ENCODE measurements at places on chromosomes 4 and X.

- DNase-seq: no peak
These were observed 224.0 kb downstream of the APBB2 start for GRCh38 chr4:40990236-40990898.

GRCh38 chr4:23297327-23297726, 592.5 kb downstream of the PPARGC1A start:
- no peak for DNase-seq

DNA sequence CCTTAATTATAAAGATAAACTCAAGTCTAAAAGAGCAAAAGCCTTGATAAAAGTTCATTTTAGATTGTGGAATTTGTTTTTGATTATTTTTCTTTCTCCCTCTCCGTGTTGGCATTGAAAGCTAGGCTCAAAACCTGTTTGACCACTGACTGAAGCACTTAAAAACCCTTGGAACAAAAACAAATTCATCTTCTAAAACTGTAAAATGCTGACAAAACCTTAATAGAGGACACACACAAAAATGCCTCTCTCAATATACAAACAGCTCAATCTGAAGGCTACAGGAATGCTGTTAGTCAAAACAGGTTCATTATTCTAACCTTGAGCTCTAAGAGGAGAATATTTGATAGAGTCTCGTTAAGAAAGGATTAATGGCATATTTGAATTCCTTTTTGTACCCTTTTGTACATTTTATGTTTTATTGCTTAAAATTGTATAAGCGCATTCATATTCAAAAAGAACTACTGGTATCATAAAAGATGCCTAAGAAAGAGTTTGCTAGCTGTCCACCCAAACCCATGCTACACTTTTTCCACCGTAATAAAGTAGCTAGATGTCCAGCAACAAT, 74.3 kb upstream of the NAP1L5 start:
- DNase-seq: no peak

DNA sequence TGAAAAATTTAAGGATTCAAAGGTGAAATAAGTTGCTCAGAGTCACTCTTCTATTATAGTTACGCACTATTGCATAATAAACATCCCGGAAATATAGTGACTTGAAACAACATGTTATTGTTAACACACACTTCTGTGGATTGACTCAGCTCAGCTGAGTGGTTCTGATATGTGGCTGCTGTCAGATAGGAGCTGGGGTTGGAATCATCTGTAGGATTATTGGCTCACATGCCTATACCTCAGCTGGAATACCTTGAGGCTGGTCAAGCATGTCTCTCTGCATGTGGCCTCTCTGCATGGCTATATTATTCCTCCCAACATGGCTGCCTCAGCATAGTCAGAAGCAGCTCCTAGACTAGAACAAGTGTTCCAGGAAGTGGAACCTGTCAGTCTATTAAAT, 486.7 kb upstream of the MAGEB2 start:
- no peak for DNase-seq

DNA sequence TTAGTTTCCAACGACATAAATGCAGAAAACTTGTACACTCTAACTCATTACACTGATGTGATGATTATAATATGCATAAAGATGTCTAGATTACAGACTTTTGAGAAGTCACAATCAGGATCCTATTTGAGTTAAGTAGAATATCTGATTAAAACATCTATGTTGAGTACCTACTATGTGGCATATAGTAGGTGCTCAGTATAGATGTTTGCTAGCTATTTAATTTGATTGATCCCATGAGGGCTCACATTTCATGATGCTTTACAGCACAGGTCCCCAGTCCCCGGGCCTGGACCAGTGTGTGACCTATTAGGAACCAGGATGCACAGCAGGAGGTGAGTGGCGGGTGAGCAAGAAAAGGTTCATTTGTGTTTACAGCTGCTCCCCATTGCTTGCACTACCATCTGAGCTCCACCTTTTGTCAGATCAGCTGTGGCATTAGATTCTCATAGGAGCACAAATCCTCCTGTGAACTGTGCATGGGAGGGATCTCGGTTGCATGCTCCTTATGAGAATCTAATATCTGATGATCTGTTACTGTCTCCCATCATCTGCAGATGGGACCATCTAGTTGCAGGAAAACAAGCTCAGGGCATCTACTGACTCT, 33.0 kb upstream of the CXCL8 start:
- DNase-seq: no peak

GRCh38 chrX:154327038-154327820, 31.6 kb downstream of the TKTL1 start:
- no peak for DNase-seq

GRCh38 chrX:149363965-149364364, 141.1 kb downstream of the IDS start:
- no peak for DNase-seq

GRCh38 chr4:58560736-58561135, 1450.6 kb upstream of the IGFBP7 start:
- no peak for DNase-seq

DNA sequence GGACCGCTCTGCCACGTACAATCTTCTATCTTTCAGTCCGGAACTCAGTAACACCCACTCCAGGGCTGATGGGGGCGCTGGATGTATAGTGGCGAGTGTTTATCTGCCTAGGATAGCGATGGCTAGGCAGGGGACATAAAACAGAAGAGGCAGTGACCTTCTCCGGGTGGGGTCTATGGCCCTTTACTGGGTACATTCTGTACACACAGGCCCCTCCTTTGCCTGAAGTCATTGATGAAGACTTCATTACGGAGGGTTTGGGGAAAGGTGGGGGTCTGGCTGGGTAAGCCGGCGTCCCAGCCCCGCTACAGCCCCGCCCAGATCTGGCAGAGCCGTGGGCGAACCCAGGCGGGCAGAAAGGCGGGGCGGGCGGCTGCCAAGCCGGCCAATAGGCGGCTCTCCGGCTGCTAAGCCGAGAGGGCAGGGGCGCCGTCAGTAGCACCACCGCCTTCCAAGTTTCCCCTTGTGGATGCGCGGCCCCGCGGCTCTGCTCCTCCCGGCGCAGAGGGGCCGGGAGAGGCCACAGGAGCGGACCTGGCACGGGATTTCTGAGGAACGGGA, at the start of gene CHST7:
TSS of gene CHST7 (plus strand) at position 435 of the 561 bp plus-strand sequence. CDS start 167 bp downstream, outside the sequence.
- no peak for DNase-seq

- DNase-seq: no peak
These were observed 29.7 kb downstream of the BCOR start for GRCh38 chrX:40068048-40068447.
